ENCODE measurements at places on chromosomes 3 and 15.

GRCh38 chr3:17911986-17912760 is 169.7 kb upstream of the TBC1D5 start:
- no peak for DNase-seq

DNA sequence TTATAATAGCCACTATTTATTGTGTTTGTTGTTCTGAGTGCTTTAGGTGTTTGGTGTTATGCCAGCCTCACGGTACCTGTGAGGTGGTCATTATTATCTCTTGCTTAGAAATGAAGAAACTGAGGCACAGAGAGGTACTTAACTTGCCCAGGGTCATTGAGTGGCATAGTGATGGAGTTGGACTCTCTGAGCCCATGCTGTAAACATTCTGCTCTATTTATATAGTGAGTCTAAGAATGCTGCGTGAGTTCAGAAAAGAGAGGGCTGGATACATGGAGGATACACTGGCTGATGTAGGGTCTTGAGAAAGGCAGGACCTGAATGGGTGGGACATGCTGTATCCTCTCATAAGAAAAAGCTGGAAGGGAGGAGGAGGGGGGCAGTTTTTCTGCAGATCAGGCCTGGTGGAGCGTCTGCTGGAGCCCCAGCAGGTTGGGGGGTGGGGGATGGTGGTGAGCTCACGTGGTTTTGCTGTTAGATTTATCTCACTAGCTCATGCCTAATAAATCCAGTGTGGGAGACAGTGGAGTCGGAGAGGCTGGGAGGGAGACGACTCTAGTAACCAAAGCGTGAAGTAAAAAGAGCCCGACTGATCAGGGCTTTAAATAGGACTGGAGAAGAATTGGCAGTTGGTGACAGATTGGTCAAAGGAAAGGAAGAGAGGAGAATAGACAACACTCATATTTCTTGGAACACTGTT is 16.0 kb downstream of the MED12L start:
- no peak for DNase-seq

DNA sequence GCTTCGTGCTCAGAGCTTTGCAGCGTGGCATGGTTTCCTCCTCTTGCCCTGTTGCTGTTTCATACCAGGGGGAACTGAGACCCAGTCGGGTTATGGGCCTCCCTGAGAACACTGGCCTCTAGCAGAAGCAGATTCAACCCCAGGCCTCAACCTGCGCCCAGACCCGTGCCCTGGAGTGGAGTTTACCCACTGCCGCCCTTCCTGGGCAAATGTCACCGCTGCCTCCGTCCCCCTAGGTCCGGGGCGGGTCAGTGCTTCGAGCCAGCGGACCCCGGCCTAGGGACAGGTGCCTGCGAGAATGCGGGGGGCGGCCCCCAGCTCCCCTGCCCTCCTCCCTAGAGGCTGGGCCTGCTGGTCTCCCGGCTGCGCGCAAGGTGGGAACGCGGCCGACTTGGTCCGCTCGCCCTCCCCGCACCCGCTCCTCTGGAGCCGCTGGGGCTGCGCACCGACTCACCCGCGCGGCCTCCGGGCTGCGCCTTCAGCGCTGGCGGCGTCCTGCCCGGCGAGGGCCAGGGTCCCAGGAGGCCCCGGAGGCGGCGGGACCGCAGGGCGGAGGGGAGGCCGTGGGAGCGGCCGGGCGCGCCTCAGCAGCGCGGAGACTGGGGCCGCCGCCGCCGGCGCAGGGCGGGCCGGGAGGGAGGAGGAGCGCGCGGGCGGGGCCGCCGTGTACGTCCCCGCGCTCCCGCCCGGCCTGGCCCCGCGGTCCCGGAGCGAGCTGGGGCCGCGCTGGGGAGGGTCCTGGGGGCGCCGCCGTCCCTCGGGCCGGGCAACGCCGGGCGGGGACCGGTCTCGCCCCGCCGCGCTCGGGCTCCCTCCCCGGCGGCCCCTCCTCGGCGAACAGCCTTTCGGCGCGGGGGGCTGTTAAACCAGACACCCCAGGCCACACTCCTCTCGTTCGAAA is at the start of gene PIGZ:
Gene PIGZ, minus strand, starts transcription at position 601 of the 901 bp plus-strand sequence. CDS start 16,802 bp downstream, outside the sequence.
- peak; percentile 22 for DNase-seq

- DNase-seq, result no peak
Observed at GRCh38 chr15:60633426-60633968, 154.6 kb upstream of the ICE2 start.

DNA sequence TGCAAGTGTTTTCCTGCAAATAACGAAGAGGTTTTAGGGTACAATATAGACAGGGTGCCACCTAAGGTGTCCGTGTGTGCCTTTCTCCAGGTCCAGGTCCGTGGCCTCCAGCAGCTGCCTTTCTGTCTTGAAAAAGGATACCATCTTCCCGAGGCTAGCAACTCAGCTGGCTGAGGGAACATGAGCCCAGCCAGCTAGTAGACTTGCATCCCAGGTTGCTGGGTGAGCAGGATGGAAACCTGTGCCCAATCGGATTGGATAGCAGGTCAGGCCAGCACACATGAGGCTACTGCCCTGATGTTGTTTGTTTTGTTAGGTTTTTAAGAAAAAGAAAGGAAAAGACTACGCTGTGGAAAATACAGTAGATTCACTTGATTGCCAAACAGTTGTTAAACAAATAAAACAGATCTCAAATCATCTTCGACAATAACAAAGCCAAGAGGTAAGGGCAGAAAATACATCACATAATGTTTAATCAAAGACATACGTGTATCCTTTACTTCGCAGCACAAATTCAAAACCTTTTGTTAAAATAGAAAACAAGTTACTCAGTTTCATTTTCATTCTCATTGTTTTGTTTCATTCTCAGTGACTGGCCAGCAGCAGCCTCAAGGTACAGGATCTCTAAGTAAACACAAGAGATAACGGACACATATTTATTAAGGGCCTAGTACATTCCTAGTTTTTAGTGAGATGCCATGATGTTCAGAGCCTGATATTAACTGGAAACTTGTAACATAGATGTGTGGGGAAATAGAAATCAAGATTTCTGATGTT is 661.2 kb upstream of the NR2F2 start:
- DNase-seq, result no peak

DNA sequence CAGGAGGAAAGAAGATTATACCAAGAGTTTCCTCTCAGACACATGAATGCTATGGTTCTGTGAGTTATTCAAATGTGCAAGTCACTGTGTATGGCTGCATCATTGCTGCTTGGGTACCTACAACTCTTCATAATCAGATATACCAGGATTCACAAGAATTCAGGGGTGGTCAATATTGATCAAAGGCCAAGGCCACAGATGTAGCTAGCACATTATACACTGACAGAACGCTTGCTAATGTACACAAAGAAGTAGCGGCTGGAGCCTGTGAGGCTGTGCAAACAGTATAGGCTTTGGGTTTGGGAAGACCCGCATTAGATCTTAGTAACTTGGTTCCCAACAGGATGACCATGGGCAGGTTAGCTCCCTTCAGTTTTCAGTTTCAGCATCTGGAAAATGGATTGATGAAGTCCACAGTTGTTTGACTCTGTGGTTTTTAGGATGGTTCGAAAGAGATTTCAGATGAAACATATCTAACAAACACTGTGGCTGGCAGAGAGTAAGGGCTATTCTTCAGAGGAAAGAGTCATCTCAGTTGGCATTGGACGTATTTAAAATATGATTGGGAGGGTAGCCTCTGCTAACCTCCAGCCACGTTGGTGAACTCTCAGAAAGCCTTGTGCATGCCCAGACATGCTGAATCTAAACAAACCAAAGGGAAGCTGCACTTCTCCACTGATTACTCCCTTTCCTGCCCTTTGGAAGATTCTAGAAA is 748.7 kb upstream of the CFAP20DC start:
- no peak for DNase-seq

- no peak for DNase-seq
Observed at GRCh38 chr3:58837856-58838255, 171.3 kb upstream of the FAM3D start.

DNA sequence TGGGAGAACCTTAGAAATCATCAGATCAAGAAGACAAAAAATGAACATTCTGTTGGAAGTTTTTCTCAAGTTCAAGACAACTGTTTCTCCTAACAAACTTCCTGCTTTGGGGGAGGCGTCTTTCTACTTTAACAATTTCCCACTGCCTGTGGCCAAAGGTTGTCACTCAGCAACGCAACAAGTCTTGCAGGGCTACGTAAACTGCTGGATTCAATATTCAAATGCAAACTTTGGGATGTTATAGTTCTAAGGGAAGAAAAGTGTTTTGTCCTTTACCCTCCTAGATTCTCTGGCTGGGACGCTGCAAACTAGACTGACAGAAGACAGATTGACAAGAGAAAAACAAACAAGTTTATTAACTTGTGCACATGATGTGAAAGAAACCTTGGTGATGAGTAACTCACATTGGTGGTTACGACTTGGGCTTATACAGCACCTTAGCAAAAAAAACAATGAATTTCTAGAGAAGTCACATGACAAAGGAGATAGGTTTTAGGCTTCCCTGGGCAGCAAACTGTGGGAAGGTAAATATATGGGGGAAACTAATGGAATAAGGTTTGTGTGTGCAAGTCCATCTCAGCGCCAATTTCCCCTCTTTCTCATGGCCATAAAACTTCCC is 34.0 kb upstream of the ARPIN start:
- DNase-seq, result no peak

DNA sequence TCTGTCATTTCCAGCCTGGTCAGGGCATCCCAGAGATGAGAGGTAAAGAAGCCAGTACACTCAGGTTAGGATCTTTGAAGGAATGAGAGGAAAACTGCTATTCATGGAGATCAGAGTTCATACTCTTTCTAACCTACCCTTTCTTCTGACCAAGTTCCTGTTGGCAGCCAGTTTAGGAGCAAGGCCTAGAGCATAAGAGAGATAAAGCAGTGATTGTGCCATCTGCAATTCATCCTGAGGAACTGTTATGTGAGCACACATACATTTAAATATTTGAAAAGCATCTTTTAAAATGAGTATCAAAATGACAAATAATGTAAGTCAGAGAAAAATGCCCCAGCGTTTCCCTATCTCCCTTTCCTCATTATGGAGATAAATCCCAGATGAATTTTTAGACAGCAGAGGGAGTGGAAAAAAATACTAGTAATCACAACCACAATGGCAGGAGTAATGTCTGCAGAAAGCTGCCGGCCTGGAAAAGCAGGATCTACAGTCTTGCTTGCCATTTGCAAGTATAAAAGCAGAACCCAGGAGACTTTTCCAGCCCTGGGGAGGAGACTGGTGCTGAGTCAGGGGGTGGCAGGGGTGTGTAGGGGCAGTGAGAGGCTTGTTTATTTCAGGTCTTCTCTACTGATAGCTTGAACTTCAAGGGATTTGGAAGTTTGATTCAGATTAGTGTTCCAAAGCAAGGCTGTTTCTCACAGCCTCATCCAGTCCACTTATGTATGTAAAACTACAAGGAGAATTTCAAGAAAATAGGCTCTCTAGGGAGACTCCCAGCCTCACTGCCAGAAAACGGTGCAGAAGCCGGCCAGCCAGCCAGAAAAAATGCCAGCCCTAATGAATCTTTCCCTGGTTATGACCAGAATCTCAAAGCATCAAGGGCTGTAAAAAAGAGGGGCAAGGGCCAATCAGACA is 1052.4 kb downstream of the TUSC7 start:
- no peak for DNase-seq

DNA sequence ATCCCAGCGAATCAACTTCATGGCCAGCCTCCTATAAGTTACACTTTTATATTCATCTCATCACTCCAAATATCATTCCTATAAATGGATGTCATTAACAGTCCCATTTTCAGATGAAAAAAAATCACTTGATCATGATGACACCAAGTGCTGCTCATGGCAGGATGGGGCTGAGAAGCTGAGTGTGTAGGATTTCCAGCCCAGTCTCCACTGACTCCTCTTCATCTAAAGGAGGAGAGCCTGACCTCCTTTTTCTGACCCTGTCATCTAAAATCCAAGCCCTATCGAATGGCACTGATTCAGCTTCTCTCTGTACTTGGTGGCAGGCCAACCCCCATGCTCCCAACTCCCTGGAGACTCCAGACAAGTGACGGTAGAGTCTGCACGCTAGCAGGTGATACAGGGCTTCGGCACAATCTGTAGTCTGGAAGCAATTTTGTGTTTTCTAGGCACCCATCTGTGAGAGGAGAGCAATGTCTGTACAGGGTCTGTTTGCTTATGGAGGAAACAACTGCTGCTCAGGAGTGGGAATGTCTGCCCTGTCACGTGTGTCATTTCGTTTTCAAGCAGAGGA is 103.2 kb downstream of the EPHB1 start:
- DNase-seq, result no peak

- DNase-seq, result no peak
Observed at GRCh38 chr3:16906682-16907081, 21.9 kb downstream of the PLCL2 start.

GRCh38 chr3:173538410-173538809 is 140.9 kb downstream of the NLGN1 start:
- no peak for DNase-seq

DNA sequence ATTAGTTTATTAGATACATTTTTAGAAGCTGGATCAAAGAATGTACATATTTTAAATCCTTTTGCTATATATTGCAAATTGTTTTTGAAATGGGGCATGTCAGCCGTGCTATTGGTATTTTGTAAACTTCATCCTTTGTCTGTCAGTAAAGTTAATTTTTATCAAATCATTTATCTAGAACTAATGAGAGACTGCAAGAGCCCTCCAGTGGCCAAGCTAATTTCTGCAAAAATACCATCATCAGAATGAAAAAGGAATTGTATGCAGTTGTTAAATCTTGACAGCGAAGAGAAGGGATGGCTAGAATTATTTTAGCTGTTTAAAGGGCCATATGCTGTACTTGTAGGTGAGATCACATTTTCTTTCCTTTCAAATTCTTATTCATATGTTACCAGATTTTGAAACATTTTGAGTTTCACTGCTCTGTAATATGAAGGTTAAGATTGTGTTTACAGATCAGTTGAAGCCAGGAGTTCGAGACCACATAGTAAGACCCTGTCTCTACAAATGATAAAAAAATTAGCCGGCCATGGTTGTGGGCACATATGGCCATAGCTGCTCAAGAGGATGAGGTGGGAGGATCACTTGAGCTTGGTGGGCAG is 8.1 kb upstream of the CLDN11 start:
- no peak for DNase-seq

- DNase-seq, result no peak
Observed at GRCh38 chr15:62903437-62903836, 139.1 kb upstream of the TPM1 start.

DNA sequence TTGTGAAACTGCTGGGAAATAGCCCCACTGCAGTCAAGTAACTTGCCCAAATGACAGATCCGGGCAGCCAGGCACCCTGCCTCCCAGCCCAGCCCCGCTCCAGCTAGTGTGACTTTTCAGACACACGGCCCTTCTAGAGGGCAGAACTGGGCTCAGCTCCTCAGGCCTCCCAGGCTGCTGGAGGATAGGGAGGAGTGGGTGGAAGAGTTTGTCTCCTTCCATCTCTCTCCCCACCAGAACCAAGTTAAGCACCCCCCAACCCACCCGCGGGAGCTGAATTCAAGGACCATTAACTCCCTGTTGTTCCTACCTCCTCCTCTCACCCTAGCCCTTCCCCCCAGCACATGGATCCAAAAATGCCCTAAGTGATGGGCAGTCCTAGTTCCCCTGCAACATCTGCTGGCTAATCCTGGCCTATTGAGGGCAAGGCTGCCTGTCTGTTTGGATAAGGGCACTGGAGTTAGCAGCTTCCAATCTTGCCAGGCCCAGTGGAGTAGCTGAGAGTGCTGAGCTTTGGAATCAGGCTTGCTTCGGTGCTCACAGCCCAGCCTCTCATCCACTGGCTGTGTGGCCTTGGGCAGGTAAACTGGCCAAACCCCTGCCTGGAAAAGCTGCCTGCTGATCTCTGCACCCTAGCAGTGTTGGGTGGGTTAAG is 3.1 kb downstream of the CCDC33 start:
- no peak for DNase-seq

All from activated CD4-positive, alpha-beta T cell treated with anti-CD3 and anti-CD28 coated beads, Interleukin-2, amount 50 U/mL, for 1 hour (primary cell).